Heart right ventricle (tissue), 16 donors: ENCODE measurements at places on chromosomes 11 and 22.
A peak's percentile ranks its signal among the peaks of the same experiment; 100 is the strongest.

- DNase-seq: no peak
These were observed 32.4 kb downstream of the MYH9 start for GRCh38 chr22:36355362-36355761.

DNA sequence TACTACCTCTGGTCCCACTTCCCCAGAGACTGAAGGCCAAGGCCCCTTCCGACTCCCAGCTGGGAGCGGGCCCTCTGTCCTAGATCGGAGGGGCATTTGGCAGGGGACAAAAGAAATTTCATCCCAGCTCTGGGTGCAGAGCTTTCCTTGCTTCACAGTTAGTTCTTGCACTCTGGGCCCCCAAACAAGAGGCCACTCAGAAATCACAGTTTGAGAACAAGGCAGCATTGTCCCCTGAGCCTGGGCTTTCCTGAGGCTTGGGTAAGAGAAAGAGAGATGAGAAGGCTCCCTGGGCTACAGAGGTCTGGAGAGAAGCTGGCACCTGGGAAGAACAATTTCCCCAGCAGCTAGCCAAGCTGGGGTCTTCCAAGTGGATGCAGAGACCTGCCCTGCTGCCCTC lies 71.8 kb upstream of the NCAM1 start:
- DNase-seq: no peak

- DNase-seq: no peak
These were observed 293.8 kb downstream of the BUD13 start for GRCh38 chr11:116478669-116479668.

- DNase-seq: no peak
These were observed 103.3 kb upstream of the TOP3B start for GRCh38 chr22:22085702-22086500.

- no peak for DNase-seq
These were observed 1.4 kb upstream of the MOB2 start for GRCh38 chr11:1487851-1488574.

DNA sequence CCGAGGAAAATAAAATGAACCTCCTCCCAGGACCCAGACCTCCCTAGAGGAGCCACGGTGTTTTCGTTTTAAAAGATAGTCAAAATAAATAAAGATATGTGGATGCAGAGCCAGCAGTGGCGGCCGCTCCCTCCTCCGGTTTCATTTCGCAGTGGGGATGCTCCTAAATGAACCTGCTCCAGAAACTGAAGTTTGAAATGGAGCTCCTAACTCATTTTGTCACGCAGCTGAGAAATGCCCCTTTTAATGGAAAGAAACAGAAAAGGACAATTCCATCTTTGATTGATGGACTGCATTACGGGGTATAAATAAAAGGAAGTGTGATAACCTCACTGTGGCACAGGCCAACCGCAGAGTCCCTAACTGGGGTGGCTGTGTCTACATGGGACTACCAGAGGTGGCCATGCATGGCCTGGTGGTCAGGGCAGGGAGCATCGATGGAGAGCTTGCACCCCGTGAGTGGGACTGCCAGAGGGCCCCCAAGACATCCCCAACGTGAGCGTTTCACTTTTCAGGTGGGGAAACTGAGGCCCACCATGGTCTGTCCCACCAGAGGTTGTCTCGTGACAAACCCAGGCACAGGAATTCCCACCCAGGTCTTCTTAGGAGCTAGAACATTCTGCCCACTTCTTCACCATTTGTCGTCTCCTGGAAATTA lies 426.6 kb downstream of the BRD1 start:
- DNase-seq: no peak

DNA sequence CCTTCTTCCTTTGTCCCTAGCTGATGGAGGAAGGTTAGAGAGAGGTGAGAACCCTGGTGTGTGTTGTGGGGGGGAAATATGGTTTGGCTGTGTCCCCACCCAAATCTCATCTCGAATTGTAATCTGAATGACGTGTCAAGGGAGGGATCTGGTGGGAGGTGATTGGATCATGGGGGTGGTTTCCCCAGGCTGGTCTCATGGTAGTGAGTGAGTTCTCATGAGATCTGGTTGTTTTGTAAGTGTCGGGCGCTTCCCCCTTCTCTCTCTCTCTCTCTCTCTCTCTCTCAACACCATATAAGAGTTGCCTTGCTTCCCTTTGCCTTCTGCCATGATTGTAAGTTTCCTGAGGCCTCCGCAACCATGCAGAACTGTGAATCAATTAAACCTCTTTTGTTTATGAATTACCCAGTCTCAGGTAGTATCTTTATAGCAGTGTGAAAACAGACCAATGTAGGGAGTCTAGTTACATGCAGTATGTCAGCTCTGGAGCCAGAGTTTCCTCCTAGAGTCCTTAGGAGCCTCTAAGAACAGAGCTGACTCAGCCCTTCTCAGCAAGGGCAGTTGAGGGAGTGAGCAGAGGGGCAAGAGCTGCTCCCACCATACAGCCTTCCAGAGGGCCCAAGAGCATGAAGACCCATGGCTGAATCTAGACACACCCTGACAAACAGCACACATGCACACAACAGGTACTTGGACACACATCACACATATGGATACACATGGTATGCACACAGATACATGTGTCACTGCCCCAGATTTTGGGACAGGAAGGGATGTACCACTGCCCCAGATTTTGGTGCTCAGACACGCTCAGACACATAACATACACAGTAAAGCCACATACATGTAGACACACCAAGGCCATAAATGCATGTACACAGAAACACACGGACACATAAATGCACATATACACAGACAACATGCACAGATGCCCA lies 12.9 kb upstream of the LRRC32 start:
- DNase-seq: no peak

- DNase-seq: peak; percentile 62
These were observed 73.6 kb downstream of the MICAL3 start for GRCh38 chr22:17950651-17951214.

DNA sequence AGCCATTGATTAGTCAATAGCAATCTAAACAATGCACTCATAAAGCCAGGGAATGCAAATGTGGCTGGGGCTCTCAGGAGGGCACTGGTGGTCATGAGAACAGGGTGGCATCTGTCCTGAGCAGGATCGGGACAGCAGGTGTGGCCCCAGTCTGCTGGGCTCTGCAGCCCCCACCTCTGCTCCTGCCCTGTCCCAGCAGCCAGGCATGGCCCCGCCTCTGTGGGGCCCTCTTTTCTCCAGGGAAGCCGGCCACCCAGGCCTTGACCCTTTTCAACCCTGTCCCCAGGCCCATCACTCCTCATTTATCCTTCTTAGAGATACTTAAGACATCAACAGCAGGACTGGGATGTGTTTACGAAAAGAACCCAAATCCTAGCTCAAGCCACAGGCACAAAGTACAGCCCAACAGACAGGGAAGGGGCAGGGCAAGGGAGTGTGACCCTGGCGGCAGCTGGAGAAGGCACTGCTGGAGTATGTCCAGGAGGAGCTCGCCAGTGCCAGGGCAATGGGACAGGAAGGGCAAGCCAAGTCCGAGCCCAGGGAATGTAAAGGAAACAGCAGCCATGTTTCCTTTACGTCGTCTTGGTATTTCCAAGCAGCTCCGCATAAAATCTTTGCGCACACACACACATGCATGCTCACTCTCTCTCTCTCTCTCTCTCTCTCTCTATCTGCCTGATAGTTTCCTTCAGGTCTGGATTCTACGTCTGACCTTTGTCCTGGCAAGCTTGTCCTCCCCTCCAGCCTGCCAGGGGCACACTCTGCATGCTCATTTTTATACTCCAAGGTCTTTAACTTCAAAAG lies 59.9 kb downstream of the DGCR2 start:
- DNase-seq: no peak

- no peak for DNase-seq
These were observed 3.4 kb downstream of the TIGD3 start for GRCh38 chr11:65357856-65358356.

DNA sequence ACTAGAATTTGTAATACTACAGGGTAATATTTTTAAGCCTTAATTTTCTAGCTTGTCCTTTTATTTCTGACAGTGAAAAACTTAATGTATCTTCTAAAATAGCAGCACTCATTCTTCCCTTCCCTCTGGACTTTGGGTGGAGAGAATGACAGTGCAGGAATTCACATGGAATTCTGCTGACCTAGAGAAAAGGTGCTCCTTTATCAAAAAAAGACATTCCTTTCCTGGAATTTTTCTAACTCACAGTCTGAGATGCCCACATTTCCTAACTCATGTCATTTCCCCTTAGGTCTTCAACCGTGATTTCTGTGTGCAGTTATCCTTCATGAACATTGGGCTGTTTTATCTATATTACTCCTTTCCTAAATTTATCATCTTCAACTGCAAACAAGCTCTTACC lies 137.8 kb upstream of the PDGFD start:
- DNase-seq: no peak

DNA sequence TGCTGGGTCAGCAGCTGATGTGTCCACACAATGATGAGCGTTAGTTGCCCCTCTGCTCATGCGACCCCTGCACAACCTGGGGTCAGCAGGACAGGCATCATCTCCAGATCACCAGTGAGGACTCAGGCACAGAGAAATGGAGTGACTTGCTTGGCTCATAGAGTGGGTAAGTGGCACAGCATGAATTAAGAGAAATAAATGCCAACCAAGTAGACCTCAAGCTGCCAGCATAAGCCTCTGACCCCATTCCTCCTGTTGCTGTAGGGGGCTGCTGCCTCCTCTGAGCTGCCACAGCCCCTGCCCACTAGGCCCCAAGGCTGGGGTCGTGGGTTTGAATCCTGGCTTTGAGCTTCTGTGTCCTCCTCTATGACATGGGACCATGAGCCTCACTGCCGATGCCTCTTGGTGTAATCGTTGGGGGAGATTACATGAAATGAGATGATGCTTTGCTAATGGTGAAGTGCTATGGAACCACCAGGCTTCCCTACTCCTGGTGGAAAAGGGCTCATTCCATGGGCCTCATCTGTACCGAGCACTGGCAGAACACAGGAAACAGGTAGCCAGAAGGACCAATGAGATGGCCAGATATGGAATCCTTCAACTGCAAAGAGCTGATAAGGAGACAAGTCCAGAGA lies 33.6 kb downstream of the LRRC32 start:
- no peak for DNase-seq

GRCh38 chr22:45805413-45805812 lies 133.8 kb downstream of the ATXN10 start:
- DNase-seq: peak; percentile 36

- no peak for DNase-seq
These were observed 165.7 kb downstream of the NTM start for GRCh38 chr11:131536159-131536558.

GRCh38 chr22:38846412-38846811 lies 2.6 kb upstream of the NPTXR start:
- no peak for DNase-seq

- DNase-seq: no peak
These were observed 16.9 kb downstream of the GAB2 start for GRCh38 chr11:78400702-78401101.

- no peak for DNase-seq
These were observed 38.0 kb downstream of the CYP2R1 start for GRCh38 chr11:14854057-14854456.

DNA sequence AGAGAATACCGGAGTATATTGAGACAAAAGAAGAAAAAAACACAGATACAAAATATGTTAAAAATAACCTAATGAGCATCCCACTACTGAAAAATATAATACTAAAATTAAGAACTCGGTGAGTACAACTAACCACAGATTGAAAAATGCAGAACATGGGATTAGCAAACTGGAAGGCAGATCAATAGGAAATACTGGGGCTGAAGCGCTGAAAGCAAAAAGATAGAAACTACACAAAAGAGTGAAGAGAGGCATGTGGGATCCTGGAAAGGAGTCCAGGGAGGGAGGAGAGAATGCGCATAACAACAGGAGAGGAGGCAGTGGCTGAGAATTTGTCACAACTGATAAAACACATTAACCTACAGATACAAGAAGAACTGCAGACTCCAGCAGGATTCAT lies 159.3 kb downstream of the EFCAB6 start:
- no peak for DNase-seq

GRCh38 chr11:119880143-119880542 lies 151.1 kb upstream of the NECTIN1 start:
- DNase-seq: no peak

GRCh38 chr11:5891216-5891800 lies 1.7 kb upstream of the OR52E5 start:
- DNase-seq: no peak

- peak; percentile 29 for DNase-seq
These were observed 52.9 kb upstream of the RTL6 start for GRCh38 chr22:44550711-44551491.

DNA sequence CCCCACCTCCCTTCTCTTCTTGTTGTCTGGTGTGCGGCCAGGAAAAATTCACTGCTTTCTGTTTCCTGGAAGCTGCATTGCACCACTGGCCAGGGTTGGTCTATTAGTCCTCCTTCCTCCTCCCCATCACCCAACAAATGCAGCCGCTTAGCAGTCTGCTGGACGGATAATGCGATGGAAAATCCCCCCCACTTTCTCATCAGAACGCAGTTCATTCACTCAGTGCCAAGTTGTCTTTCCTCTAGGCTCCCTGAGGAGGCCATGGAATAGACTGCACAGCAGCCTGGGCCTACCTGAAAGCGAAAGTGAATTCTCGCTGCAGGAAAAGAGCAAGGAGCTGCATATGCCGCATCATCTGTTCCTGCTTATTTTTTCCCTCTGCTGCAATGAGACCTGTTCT lies 513.6 kb downstream of the METTL15 start:
- DNase-seq: no peak

DNA sequence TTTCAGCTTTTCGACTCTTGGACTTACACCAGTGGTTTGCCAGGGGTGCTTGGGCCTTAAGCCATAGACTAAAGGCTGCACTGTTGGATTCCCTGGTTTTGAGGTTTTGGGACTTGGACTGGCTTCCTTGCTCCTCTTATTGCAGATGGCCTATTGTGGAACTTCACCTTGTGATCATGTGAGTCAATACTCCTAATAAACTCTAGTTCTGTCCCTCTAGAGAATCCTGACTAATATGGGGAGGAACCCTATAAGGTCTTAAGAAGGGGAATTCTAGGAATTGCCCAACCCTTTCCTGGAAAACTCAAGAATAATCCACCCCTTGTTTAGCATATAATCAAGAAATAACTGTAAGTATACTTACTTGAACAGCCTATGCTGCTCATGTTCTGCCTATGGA lies 491.8 kb downstream of the TMEM135 start:
- no peak for DNase-seq

DNA sequence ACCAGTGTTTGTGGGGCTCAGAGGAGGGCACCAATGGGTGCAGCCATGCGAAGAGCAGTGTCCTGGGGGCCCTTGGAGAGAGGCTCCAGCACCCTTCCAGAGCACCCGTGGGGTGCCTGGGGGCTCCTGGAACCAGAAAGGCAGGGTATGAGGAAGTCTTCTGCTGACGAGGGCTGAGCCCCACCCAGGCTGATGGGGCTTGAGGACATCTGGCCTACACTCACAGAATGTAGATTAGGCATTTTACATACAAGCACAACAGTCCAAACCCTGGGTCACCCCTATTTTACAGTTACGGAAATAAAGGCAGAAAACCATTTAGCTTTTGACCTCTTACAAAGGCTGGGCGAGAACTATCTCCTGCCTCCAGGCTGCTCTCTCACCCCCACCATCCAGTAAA lies 47.6 kb downstream of the ADAMTS8 start:
- DNase-seq: no peak

GRCh38 chr22:30044369-30044768 lies 35.9 kb upstream of the HORMAD2 start:
- DNase-seq: no peak

DNA sequence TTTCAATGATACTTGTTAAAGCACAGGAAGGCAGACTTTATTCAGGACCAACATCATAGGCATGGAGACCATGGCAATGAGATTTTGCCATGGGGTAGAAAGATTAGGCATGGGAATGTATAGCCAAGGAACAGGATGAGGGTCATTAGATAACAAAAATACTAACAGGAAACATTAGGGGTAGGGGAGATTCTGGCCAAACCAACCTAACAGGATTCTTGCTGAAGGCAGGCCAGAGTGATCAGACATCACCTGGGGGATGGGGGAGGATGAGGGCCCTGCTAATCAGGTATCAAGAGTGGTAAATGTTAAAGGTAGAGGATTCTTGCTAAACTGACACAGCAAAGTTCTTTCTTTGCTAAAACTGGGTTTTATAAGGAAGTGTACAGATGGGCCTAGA lies 481.8 kb downstream of the ETS1 start:
- no peak for DNase-seq
